ENCODE measurements at places on chromosomes 1 and 21.
A peak's percentile ranks its signal among the peaks of the same experiment; 100 is the strongest.

- no peak for DNase-seq
These were observed 30.0 kb upstream of the RCSD1 start for GRCh38 chr1:167599957-167600581.

DNA sequence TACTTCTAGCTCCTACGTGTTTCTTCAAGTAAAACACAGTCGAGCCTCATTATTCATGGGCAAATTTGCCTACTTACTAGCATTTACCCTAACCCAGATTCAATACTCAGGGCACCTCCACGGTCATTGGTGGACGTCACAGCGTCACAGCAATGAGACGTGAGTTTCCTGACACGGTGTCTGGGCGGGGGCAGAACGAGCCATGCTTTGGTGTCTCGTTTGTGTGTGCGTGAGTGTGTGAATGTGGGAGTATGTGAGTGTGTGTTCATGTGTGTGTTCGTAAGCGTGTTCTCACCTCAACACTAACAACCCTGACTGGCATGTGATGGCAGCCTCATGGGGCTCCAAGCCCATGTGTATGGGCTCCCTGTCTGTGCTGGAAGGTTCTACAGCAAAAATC lies 17.5 kb upstream of the COL18A1 start:
- DNase-seq: no peak

- DNase-seq: no peak
These were observed 19.8 kb downstream of the COL16A1 start for GRCh38 chr1:31683997-31684396.

- DNase-seq: no peak
These were observed 47.0 kb upstream of the PALMD start for GRCh38 chr1:99598738-99599411.

GRCh38 chr1:144101397-144102045 lies 129.7 kb upstream of the FAM72C start:
- DNase-seq: no peak

- DNase-seq: no peak
These were observed 288.7 kb downstream of the SPATA17 start for GRCh38 chr1:217919683-217920388.

- DNase-seq: no peak
These were observed 288.1 kb downstream of the NCAM2 start for GRCh38 chr21:21286170-21286798.

- DNase-seq: no peak
These were observed 142.3 kb upstream of the ZC3H11B start for GRCh38 chr1:219755234-219755633.

DNA sequence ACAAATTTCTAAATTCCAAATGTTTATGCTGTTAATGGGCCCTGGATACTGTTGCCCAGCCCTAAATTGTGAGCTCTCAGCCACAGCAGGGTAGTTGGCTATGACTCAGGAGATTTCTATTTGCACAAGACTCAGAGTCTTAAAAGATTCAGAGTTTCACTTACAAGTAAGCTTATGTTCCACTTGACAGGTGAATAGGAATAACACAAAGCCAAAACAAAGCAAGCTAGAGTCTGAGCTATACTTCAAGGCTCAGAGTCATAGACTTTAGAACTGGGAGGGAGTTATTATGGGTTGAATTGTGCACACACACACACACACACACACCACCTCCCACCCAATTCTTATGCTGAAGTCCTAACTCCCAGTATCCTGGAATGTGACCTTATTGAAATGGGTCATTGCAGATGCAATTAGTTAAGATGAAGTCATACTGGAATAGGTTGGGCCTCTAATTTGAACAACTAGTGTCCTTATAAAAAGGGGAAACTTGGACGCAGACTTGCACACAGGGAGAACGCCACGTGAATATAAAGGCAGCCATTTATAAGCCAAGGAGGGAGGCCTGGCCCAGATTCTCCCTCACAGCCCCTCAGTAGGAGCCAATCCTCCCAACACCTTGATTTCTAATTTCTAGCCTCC lies 30.2 kb downstream of the PRDX6 start:
- no peak for DNase-seq

GRCh38 chr1:12184008-12184681 lies 17.4 kb downstream of the TNFRSF1B start:
- no peak for DNase-seq

- DNase-seq: no peak
These were observed 461.0 kb upstream of the NFIA start for GRCh38 chr1:60621368-60621851.

DNA sequence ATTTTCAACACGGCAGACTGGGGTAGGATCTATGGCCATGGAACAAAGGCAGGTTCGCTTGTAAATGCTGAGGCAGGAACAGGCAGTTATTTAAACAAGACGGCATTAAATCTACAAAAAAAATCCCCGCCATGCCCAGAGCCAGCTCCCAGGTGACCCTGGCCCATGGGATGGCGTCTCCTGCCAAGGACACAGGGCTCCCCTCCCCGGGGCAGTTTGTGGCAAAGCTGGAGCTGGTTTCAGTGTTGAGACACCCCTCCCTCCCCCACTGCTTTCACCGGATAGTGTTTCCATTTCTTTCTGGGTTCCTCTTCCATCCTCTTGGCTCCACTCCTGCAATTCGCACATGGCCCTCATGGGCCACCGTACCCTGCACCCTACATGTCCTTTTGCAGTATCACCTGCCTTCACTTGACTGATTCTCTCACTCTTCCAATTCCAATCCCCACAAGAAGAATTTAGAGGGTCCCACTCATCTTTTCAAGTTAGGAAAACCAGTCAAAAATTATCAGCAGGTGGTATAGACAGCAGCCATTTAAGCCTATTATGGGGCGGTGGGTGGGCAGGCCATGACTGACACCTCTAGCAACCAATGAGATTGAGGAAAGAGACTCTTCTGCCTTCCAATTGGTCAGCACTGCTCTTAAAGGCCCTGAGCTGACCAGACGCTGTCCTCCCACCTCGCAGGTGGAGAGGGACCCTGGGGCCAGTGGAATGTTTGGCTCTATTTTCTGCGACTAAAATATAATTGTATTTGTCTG lies 52.0 kb downstream of the OLIG1 start:
- DNase-seq: peak; percentile 86

GRCh38 chr1:240423246-240423924 lies 188.6 kb downstream of the GREM2 start:
- DNase-seq: no peak

DNA sequence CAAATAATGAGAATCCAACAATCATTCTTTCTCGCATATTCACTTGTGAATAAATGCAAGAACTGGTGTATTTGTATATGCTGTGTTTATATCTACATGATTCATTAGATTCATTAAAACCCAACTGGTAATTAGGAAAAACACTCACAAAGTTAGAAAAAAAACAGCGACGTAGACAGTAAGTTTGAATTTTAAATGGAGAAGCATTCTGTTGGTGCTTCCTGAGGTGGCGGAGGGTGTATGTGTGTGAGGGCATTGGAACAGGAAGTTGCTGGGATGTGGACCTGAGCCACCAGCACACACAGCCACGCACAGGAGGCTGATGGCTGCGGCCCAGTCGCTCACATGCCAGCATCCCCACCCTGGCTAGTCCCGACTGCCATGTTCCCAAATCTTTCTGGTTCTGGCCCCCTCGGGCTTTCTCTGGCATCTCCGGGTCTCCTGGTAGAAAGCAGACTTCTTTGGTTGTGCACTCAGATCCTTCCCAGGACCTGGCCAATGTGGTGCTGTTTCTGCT lies 121.6 kb upstream of the IRF2BP2 start:
- no peak for DNase-seq

DNA sequence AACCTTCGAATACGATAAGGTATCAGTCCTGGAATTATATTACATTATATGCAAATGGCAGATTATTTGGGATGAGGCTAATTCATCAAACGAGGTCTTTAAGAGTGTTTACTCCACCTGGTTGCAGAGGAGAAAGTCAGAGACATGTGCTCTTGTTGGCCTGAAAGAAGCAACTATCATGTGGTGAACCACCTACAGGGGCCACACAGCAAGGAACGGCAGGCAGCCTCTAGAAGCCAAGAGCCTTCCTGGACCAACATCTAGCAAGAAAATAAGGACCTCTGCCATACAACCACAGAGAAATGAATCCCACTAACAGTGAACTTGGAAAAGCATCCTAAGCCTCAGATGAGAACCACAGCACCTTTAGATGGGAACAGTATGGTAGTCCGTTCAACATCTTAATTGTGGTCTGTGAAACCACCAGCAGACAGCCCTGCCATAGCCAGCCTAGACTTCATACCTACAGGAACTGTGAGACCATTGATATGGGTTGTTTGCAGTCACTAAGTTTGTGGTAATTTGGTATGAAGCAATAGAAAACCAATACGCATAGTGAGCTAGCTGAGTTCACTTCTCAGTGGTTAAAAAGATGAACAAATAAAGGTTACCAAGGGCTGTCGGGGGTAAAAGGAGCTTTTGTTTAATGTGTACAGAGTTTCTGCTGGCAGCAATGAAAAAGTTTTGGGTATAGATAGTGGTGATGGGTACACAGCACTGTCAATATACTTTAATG lies 345.7 kb upstream of the RUNX1 start:
- DNase-seq: no peak

DNA sequence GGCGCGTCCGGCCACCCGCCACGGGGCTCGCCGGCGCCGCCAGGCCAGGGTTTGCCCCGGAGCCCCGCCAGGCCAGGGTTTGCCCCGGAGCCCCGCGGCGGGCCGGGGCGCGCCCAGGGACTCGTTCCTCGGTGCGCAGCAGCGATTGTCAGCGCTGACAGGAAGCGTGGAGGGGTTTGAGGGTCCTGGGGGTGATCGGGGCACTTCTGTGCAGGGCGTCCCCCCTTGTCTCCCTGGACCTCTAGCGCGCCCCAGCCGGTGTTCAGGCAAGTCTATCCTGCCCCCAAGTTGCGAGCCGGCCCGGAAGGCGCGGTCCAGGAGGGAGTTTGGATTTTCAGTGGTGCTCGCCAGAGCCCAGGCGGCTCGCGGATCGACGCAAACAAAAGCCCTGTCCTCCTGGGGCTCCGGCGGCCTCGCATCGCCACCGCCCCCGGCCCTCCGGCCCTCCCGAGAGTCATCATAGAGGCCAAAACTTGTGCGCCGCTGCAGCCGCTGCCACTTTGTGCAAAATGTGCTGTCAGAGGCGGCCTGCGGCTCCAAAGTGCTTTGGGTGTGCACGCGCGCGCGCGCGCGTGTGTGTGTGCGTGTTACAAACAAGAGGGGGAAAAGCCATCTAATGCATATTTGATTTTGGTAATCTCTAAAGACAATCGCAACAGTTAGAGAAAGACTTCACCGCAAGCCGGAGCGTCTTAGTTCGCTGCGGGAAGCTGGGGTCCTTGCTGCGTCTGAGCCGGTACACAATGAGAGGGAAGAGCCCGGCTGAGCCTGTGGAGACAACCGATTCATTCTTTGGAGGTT lies 1.0 kb downstream of the ROR1 start:
- peak; percentile 58 for DNase-seq

DNA sequence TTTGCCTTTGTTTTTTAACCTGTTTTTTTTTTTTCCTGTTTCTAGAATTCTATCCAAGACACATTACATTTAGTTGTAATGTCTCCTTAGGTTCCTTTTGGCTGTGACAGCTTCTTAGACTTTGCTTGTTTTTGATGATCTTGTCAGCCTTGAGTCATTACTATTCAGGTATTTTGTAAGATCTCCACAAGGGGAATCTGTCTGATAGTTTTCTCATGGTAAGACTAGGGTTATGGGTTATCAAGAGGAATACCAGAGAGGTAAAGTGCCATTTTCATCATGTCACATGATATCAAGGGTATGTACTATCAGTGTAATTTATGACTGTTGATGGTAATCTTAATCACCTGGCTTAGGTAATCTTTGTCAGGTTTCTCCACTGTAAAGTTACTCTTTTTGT lies 99.1 kb upstream of the GFI1 start:
- no peak for DNase-seq

DNA sequence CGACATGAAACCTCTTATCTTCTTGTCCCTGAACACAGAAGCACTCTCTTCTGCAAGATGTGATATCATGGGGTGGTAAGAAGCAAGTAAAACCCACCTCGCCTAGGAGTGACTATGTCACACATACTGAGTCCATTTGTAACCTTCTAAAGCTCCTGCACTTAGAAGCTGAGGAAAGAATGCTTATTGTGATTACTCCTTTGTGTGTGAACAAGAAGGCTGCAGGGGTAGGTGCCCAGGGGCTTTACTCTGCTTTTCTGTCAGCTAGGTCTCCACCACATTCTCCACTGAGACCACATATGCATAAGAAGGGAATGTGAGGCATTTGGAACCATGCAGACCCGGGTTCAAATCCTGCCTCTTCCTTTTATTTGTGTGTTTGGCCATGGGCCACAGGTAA lies 144.3 kb downstream of the DMRTA2 start:
- no peak for DNase-seq

DNA sequence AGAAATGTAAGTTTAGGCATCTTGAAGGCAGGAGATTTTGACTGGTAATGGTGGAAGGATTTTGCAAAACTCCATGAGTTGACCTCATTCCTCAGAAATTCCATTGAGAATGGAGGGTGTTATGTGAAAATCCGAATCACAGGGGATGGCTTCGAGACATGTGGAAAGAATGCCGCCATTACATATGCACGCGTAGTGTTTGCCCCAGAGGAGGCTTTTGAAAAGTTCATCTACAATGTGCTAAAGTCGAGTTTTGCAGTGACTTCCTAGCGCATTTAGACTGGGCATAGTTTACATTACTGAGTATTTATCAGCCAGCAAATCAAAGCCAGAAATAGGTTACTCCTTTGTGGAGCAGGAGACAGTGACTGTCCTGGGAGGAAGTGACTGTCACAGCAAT lies 307.4 kb downstream of the KIF26B start:
- DNase-seq: no peak

DNA sequence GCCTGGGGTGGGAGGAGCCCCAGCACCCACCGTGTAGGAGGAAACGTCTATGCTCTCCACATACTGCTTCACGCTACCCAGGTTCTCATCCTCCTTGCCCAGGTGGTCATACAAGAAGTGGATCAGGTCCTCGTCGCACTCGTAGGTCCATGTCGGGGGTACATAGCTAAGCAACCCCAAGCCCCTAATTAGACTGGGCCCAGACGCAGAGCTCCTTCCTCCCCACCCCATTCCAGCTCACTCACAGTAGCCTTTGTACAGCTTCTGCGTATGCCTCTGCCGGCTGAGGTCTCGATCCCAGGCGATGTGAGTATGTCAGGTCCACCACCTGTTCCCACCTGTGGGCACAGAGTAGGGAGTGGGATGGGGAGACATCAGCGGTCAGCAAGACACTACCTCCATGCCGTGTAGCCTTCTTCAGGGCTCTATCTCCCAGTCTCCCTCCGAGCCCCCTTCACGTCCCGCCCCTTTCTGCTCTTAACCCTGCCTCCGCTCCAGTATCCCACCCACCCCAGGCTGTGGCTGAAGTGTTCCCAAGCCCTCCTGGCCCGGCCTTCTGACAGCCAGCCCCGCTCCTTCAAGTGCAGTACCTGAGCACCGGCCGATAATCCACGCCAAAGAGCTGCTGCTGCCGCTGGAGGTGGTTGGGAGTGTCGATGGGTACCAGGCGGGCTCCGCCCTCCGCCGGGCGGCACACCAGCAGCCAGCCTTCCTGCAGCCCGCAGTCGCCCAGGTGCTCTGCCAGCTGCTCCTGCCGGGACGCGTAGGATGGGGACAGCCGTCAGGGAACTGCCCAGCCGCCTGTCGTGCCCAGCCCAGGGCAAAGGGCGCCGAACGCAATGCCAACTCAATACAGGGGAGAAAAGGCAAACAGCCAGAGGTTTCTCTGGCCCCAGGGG lies 919 bp downstream of the HECTD3 start:
- peak; percentile 62 for DNase-seq

Measured in NCI-H524 (cell line).